NCI-H187 treated with DMSO at 0.1 percent for 48 hours (cell line): ENCODE measurements at places on chromosomes 12 and 14.

DNA sequence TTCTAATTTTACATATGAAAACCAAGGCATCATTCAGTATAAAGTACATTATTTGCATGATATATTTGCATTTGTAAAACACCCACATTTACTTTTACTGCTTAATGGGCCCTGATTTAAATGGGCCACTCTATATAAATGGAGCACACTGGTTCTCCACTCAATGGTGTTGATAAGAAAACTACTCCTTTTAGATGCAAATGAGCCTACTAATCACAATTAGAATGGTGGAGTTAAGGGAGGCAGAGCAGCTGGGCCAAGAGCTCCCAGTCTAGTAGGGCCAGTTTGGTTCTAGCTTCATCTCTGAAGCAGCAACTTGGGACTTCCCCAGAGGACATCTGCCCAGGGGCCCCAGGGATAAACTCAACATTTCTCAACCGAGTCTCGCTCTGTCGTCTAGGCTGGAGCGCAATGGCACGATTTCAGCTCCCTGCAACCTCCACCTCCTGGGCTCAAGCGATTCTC lies 120.7 kb downstream of the FOXN3 start:
- DNase-seq = no peak

DNA sequence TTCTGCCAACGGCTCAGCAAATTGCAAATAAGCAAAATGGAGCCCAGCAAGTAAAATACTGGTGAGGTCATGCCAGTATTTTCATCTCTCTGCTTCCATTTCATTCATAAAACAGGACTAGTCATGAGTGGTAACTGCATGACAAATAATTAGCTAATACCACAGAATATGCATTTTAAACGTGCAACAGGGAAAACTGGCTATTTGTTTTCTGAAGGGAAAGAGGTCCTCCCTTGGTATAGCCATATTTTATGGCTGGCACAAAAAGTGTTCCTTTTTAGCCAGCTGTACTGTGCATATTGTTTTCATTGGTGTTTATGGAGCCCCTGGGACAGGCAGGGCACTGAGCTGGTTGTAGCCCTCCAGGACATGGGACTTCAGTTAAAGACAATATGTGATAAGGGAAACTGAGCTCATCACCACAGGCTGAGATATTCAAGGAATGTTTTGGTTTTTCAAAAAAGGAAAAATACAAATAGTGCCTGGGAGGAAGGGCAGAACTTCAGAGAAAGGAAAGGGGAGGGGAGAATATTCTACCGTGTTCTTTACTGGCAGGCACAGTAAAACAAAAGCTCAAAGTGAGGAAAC lies 26.1 kb upstream of the FOXN3 start:
- no peak for DNase-seq

DNA sequence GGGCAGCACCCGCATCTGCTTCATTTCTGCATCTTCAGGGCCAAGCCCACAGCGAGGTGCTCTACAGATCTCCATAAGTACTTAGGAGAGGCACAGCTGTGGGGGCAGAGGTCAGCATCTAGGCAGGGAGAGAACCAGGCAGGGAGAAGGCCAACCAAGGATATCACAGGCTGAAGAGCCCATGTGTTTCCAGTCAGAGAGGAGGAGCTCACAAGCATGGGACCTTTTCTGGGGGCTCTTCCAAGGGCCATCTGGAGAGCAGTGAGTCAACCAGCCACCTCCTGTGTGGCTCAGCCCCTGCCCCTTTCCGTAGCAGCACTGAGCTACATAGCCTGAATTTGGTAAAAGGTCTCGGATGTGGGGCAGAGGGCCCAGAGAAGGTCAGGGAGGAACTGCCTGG lies 78.5 kb downstream of the ARL6IP4 start:
- DNase-seq = peak; percentile 99

DNA sequence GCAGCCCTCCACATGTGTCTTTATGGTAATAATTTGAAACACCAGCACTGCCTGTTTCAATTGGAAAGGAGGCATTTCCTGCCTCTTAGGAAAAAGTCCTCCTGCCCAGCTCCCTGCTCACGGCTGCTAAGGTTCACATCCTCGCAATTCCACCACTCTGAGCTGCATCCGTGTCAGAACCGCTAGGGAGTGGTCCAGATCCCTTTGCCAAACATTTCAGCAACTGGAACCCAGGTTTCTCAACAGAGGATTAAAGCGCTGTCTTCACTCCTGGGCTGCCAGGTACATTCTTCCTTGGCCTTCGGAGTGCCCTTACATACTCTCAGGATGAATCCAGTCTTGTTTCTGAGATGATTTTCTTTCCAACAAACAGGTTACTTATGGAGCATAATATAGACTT lies 23.3 kb downstream of the C14orf132 start:
- DNase-seq = no peak

DNA sequence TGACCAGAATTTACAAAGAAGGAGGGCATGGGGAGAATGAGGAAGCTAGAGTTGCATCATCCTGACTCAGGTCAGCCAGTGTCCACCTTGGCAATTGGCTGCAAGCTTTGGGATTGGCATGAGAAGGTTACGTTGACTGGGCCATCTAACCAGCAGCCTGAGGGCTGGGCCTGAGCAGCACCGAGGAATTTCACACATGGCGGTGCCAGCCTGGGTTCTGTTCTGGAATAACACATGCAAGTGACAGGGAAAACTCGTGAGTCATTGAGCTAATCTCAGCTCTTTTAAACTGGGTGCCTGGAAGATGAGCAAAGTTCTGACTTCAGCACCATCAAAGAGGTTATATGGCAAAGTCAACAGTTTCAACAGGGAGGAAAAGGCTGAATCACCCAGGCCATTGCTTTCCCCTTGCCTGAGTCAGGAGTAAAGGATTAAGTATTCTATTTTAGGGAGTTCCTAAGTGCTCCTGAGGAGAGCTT lies 543.2 kb upstream of the TBX3 start:
- DNase-seq = no peak

DNA sequence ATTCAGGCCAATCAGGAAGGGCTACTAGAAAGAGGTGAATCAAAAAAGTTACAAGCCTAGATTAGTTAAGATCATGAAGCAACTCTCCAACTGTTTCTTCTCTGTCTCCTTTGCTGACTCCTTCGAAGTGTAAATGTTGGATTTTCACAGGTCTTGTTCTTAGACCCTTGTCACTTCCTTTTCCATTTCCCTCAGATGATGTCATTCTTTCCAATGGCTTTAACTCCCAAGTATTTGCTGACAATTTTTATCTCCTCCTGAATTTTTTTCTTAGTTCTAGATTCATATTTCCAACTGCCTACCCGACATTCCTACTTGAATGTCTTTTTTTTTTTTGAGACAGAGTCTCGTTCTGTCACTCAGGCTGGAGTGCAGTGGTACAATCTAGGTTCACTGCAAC lies 10.8 kb downstream of the GAS2L3 start:
- no peak for DNase-seq

DNA sequence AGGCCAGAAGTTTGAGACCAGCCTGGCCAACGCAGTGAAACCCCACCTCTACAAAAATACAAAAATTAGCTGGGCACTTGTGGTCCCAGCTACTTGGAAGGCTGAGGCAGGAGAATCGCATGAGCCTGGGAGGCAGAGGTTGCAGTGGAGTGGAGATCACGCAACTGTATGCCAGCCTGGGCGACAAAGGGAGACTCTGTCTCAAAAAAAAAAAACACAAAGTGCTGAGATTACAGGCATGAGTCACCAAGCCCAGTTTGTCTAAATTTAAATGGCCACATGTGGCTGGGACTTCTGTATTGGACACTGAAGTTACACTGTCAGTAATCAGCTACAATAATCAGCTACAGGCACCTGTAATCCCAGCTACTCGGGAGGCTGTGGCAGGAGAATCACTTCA lies 100.9 kb upstream of the AEBP2 start:
- DNase-seq = no peak

GRCh38 chr12:89875225-89875624 lies 166.6 kb upstream of the ATP2B1 start:
- no peak for DNase-seq

DNA sequence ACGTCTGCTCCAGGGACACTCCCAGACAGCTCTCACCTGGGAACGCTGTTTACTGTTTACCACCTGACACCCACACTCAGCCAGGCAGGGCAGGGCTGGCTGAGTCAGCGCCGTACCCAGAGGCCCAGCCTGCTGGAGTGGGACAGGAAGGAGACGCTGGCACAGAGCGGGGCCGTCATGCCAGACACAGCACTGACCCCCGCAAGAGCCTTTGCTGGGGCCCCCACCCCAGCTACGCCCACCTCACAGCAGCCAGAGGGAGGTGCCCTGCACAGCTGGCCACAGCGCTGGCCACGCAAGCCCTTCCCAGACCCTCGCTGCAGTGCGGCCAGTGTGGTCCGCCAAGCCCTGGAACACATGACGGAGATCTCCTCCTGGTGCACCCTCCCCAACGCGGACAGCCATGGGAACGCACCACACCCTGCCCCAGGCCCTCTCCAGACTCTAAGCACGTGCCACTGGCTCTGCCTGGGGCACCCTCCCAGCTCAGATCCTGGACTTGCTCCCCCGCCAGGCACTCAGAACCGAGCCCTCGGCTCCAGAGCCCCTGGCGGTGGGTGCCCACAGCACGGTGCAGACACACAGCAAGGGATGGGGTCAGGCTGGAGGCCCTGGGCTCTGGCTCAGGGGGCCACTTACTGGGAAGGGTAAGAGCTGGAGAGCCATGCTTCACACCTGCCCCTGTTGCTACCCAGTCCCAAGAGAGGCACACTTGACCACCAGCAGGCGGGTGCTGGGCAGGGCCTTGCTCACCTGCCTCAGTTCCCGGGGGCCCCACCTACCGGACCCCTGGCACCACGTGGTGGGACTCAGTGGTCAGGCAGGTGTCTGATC lies 5.7 kb downstream of the AHNAK2 start:
- DNase-seq = no peak

DNA sequence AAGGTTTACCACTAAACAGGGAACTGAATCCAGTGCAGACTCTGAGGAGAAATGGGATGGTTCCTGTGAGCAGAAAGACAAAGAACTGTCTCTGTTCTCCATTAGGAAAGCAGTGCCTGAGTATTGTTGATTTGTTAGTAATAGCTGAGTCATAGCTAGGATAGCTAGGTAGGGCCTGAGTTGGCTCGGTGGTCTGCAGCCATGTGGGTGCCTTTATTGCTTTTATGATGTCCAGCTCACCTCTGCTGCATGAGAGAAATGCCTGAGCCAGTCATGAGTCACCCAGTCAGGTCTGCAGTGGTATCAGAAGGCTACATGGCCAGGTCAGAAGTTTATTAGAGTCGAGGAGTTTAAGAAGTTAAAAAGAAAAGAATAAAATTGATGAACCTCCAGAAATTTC lies 24.2 kb downstream of the TRHDE start:
- DNase-seq = no peak

GRCh38 chr12:32016680-32017482 lies 57.7 kb downstream of the RESF1 start:
- no peak for DNase-seq

GRCh38 chr12:49357103-49357678 lies 10.1 kb upstream of the SPATS2 start:
- no peak for DNase-seq

DNA sequence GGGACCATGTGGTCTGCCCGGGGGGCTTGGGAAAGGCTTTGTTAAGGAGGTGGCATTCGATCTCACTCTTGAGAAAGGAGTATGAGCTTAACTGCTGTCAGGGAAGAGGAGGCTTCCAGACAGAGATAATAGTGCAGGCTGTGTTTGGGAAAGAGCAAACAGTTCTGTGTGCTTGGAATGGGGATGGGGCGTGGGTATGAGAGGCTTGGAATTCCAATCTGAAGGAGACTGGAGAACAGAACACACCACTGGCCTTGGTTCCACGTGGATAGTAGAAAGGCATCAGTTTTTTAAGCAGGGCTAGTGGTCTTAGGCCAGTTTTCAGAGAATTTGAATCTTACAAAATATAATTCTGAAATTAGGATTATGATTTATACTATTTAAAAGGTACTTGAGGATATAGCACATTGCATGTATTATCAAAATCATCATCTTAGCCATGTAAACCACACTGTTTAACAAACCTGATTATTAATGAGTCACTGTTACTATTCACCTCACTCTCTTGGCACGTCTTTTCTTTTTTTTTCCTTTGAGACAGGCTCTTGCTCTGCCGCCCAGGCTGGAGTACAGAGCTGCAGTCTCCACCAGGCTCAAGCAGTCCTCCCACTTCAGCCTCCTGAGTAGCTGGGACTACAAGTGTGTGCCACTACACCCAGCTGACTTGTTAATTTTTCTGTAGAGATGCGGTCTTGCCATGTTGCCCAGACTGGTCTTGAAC lies 38.5 kb upstream of the KCNK13 start:
- DNase-seq = no peak

GRCh38 chr12:102955926-102956737 lies 1.3 kb upstream of the ASCL1 start:
- DNase-seq = no peak

GRCh38 chr14:94699831-94700230 lies 70.1 kb downstream of the GSC start:
- DNase-seq = no peak

DNA sequence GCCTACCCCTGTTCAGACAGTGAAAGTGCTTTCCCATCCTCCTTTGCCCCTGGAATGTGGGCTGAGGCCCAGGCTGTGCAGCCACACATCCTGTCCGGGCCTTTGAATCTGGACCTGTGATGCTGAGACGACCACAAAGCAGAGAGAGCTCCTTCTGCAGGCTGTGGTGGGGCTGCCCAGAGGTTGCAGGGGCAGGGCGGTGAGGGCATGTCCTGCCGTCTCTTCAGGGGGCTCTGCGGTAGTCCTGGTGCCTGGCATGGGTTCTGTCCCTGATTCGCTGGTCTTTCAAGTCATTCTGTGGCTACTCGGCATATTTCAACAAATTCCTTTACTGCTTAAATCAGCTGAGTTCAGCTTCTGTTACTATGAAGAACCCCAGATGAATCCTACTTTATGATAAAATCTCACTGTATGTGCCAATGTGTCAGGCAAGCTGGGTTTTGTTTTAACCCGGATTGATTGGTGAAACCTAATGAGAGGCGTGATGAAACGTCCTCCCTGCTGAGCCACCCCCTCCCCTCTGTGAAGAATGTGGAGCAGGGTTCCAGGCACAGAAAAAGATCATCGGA lies 63.4 kb upstream of the DICER1 start:
- DNase-seq = no peak

DNA sequence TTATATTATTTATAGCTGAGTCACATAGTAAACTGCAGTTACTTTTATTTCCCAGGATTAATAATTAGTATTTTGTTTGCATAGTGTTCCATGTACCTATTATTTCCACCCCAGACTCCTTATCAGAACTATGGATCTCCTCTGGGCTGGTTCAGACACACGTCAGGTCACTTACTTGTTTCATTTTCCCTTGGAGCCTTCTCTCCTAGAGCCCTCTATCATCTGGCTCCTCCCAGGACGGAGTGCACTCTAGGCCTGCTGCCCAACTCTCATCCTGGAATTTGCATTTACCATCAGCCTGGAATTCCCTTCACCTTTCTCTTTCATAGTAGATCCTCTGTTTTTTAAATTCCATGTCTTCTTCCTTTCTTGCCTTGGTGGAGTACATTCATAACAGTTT lies 28.5 kb upstream of the GALNT16 start:
- DNase-seq = no peak

DNA sequence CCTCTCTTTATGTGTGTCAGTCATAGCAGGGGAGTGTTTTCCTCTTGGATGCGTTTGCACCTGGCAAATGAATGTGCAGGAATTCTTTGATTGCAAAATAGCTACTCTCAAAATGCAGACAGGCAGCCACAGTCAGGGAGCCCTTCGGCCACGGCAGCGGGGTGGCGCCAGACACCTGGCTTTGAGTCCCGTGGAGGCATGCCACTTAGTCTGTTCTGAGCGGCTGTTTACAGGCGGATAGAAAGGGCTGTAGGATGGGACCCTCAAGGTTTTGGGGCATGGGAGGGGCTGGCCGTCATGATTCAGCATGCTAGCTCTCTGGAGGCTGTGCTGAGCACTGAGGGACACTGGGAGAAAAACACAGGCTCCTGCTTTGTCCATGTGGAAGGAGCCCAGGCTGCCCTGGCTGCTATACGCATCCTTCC lies 117.1 kb downstream of the SLC25A47 start:
- DNase-seq = no peak
